ENCODE measurements at places on chromosomes 5 and 9. TPM values are rescaled to one million over a fixed set of nuclear protein-coding genes. Genes with fewer than 3 reads are reported as not detected.

GRCh38 chr5:165227515-165227914, 1722.1 kb downstream of the MAT2B start:
- H3K4me3 ChIP-seq: no peak overlapping the region
- no peaks in the 10 kb centered on the region for H3K36me3 ChIP-seq
- DNase-seq: peak; percentile 12
- H3K27me3 ChIP-seq: no peaks in the 10 kb centered on the region
- H3K27ac ChIP-seq: no peak overlapping the region

DNA sequence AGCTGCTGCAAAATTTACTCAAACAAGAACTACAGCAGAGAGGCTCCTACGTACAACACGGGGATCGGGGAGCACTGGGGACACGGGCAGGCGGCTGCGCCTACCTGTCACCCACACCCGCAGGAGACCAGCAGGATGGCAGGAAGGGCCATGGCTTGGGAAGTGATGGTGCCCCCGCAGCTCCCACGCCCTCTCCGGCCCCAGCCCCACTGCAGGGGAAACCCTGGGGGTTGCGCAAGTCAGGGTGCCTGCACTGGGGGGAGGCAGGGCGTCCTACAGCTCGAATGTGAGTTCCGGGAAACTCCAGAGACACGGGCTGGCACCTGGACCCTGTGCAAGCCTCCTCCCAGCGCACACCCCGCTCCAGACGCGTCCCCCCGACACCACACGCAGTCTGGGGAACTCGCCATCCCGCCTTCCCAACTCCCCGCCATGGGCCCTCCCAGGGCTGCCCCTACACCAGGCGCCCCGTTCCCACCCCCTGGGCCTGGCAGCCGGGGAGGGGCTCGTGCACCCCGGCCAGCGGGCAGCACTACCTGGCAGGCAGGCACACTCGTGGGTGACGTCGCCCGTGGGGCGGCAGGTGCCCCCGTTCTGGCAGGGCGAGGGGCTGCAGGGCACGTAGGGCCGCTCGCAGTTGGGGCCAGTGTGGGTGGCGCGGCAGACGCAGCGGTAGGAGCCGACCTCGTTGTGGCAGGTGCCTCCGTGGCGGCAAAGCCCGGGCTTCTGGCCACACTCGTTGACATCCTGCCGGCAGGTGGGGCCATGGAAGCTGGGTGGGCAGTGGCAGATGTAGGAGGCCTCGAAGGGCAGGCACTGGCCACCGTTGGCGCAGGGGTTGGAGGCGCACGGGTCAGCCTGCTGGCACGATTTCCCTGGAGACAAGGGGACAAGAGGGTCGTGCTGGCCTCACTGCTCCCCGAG, 23.3 kb downstream of the NOTCH1 start:
- no peak overlapping the region for H3K27ac ChIP-seq
- H3K27me3 ChIP-seq: no peaks in the 10 kb centered on the region
- H3K4me3 ChIP-seq: no peak overlapping the region
- peaks cover 44% of the 10 kb centered on the region for H3K4me1 ChIP-seq
- DNase-seq: no peak

Gene MSX2
- 64.4 TPM for total RNA-seq

Gene FAM169A
- total RNA-seq: 14.4 TPM

Gene FOXD4L5
- total RNA-seq: 0.25 TPM

DNA sequence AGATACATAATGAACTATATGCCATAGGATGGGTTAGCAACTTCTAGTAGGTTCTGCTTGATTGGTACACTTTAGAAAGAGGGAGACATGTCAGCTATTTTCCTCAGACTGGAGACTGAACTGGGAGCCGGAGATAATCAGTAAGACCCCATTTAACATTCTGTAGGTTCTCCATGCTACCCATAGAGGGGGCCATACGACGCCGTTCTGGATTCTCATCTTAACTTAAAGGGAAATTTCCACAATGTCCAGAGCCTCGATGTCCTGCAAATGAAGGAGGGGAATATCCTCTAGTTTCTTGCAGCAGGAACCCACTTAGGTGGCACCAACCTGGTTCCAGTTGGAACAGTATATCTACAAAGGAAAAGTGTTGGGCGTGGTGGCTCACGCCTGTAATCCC, 22.3 kb upstream of the NPM1 start:
- no peak overlapping the region for H3K27ac ChIP-seq
- H3K4me3 ChIP-seq: no peak overlapping the region
- DNase-seq: no peak
- H3K36me3 ChIP-seq: no peaks in the 10 kb centered on the region

Gene SLC6A7
- not detected for total RNA-seq

Gene FAM151B
- 2.4 TPM for total RNA-seq

GRCh38 chr9:129761293-129761900, 8.6 kb upstream of the PTGES start:
- no peak for DNase-seq
- H3K27me3 ChIP-seq: no peaks in the 10 kb centered on the region
- no peak overlapping the region for H3K27ac ChIP-seq
- H3K36me3 ChIP-seq: no peaks in the 10 kb centered on the region
- no peak overlapping the region for H3K4me3 ChIP-seq
- H3K4me1 ChIP-seq: peaks cover 21% of the 10 kb centered on the region

Gene VLDLR
- total RNA-seq: 35.7 TPM

- no peak for DNase-seq
- no peak overlapping the region for H3K4me3 ChIP-seq
- no peaks in the 10 kb centered on the region for H3K27me3 ChIP-seq
- no peak overlapping the region for H3K27ac ChIP-seq
- no peaks in the 10 kb centered on the region for H3K36me3 ChIP-seq
- peaks cover 36% of the 10 kb centered on the region for H3K4me1 ChIP-seq
Measured at GRCh38 chr5:124650147-124650561, 96.3 kb downstream of the ZNF608 start.

Gene CENPH
- total RNA-seq: 32.4 TPM

Gene ASTN2
- total RNA-seq: 12.0 TPM

Gene PDGFRB
- total RNA-seq: 5.9 TPM

GRCh38 chr5:180499684-180500083, 5.5 kb downstream of the CNOT6 start:
- no peaks in the 10 kb centered on the region for H3K27me3 ChIP-seq
- no peaks in the 10 kb centered on the region for H3K36me3 ChIP-seq
- H3K27ac ChIP-seq: no peak overlapping the region
- no peak overlapping the region for H3K4me3 ChIP-seq
- H3K4me1 ChIP-seq: peaks cover 10% of the 10 kb centered on the region
- no peak for DNase-seq

Gene ITK
- total RNA-seq: not detected

DNA sequence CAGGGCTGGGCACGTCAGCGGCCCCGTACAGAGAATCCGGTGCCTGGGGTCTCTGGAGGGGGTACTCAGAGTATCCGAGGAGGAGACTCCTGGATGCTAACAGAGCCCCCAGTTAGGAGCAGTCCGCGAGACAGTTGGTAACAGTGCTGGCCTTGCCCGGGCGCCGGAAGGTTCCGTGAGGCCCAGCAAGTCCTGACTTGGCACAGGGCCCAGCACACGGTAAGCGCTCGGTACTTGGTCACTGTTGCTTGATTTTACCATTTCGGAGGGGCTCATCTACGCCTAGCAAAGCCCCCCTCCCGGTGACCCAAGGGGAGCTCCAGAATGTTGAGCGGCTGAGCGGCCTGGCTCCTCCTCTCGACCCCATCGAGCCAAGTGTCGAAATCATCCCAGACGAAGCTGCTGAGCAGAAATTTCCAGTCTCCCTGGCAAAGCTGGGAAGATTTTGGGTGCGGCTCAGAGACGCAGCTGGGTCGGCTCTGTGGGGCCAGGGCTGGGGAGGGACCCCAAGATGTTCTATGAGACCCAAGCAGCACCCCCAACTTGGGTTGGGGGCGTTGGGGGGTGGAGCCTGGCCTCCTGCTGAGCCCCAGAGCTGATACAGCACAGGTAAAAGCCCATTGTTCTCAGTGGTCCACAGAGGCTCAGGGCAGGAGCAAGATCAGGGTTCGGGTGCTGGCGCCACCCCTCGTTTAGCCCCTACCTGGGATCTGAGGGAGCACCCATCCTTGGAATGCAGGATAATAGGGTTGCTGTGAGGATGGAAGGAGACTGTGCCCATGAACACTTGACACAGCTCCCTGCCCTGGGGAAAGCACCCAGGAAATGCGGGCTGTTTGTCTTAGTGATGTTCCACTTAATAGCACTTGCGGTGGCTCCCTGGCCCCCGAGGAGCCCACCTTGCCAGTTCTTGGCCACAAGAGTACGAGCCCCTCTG, 137.2 kb downstream of the C9orf50 start:
- H3K4me3 ChIP-seq: peak overlapping the region; percentile 36
- DNase-seq: peak; percentile 81
- H3K36me3 ChIP-seq: no peaks in the 10 kb centered on the region
- peaks cover 78% of the 10 kb centered on the region for H3K4me1 ChIP-seq
- peak overlapping the region; percentile 92 for H3K27ac ChIP-seq
- H3K27me3 ChIP-seq: no peaks in the 10 kb centered on the region

GRCh38 chr9:83477120-83477519, 61.1 kb downstream of the FRMD3 start:
- no peak overlapping the region for H3K4me3 ChIP-seq
- no peaks in the 10 kb centered on the region for H3K27me3 ChIP-seq
- H3K4me1 ChIP-seq: no peaks in the 10 kb centered on the region
- H3K27ac ChIP-seq: no peak overlapping the region
- no peaks in the 10 kb centered on the region for H3K36me3 ChIP-seq

DNA sequence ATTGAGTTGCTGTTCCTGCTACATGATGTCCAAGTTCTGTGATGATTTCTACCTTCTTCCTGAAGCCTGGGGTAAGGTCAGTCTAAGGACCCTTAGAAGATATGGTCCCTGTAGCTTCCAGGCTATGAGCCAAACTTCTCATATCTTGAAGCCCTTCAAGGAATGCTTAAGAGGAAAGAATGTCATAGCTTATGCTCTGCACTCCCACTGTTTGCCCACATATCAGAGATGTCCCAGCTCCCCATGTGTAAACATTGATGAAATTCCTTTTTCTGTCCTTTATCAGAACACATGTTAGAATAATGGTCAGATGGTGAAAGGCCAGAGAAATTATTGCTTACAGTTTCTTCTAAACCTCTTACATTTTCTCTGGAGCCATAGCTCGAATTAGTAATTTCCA, 41.4 kb upstream of the RUSC2 start:
- peaks cover 40% of the 10 kb centered on the region for H3K4me1 ChIP-seq
- peak overlapping the region; percentile 89 for H3K27ac ChIP-seq
- H3K36me3 ChIP-seq: no peaks in the 10 kb centered on the region

- no peak overlapping the region for H3K27ac ChIP-seq
- H3K4me1 ChIP-seq: no peaks in the 10 kb centered on the region
- DNase-seq: no peak
- no peaks in the 10 kb centered on the region for H3K36me3 ChIP-seq
- no peaks in the 10 kb centered on the region for H3K27me3 ChIP-seq
Measured at GRCh38 chr5:104706600-104706999, 1144.0 kb upstream of the NUDT12 start.

Gene C1QTNF2
- total RNA-seq: not detected

GRCh38 chr5:106363578-106363977, 1307.2 kb downstream of the EFNA5 start:
- no peaks in the 10 kb centered on the region for H3K4me1 ChIP-seq
- H3K36me3 ChIP-seq: no peaks in the 10 kb centered on the region
- DNase-seq: no peak
- H3K27me3 ChIP-seq: no peaks in the 10 kb centered on the region
- no peak overlapping the region for H3K27ac ChIP-seq

Data from Caco-2 (cell line).